ENCODE measurements at places on chromosomes 3 and 15.

DNA sequence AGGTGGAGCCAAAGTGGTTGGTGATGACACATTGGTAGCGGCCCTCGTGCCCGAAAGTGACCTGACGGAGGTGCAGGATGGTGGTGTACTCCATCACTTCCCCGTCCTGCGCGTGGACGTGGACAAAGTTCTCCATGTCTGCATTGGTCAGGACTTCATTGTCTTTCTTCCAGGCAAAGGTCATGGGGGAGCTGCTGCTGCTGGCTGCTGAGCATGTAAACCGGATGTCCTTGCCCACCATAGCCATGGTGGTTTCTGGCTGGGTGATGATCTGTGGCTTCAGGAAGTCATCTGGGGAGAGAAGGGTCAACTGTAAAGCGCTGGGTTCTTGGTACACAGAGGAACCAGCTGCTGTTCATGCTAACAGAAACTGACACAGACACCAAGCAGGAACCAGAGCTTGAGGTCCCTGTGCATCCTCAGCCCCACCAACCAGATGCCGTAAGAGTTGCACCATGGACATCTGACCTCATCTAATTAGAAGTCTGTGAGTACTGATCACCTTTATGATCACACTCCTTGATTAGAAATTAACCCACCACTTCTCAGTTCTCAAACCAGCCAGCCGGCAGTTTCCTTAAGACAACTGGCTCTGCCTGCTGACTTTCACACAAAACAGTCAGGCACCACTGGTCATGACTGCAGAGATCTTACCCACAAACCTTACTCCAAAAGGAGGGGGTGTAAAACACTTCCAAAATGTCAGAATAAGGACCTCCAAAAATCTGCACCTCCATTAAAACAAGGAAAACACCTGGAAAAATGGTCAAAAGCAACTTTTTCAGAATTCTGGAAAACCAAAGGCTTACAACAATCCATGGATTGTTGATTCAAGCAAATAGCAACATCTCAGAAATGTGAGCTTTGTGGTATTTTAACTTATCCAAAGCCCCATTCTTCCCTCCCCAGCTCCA lies 114.6 kb downstream of the LRIG1 start:
- no peak for DNase-seq

DNA sequence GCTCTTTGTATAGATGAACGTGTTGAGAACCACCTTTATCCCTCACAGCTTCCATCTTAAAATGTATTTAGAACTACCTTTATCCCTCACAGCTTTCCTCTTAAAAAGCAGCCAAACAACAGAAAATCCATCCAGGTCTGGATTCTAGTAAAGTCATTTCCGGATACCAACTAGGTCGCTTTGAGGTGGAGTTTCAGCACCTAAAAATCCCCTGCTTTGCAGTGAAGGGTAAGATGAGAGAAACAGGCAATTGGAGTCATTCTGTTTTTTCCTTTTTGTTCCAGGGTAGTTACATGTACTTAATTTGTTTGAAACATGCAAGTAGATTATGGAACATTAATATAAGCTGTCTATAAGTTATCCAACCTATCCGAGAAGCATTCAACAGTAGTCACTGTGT lies 192.0 kb downstream of the UBE2E2 start:
- DNase-seq, result no peak

GRCh38 chr3:144039661-144040060 lies 68.0 kb downstream of the DIPK2A start:
- no peak for DNase-seq

DNA sequence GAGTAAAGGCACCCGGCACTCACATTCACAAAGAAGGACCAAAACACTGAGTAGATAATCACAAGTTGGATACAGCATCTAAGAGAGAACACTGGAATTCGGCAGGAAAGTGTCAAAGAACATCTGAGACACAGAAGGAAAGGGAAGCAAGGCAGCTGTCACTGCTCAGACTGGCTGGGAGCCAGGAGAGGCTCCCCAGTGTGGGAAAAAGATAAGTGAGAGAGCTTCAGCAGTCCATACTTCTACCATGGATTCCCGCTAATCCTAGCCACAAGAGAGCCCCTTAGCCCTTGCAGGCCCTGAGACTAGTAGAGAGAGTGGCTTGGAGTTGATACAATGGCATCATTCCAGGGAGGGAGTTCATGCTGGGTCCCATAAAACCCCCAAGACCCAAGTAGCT lies 36.7 kb upstream of the CP start:
- DNase-seq, result no peak
